NT2/D1 (cell line): ENCODE measurements at places on chromosomes 1 and 21.

GRCh38 chr1:6673816-6674398 lies 27.7 kb downstream of the DNAJC11 start:
- no peak for DNase-seq

DNA sequence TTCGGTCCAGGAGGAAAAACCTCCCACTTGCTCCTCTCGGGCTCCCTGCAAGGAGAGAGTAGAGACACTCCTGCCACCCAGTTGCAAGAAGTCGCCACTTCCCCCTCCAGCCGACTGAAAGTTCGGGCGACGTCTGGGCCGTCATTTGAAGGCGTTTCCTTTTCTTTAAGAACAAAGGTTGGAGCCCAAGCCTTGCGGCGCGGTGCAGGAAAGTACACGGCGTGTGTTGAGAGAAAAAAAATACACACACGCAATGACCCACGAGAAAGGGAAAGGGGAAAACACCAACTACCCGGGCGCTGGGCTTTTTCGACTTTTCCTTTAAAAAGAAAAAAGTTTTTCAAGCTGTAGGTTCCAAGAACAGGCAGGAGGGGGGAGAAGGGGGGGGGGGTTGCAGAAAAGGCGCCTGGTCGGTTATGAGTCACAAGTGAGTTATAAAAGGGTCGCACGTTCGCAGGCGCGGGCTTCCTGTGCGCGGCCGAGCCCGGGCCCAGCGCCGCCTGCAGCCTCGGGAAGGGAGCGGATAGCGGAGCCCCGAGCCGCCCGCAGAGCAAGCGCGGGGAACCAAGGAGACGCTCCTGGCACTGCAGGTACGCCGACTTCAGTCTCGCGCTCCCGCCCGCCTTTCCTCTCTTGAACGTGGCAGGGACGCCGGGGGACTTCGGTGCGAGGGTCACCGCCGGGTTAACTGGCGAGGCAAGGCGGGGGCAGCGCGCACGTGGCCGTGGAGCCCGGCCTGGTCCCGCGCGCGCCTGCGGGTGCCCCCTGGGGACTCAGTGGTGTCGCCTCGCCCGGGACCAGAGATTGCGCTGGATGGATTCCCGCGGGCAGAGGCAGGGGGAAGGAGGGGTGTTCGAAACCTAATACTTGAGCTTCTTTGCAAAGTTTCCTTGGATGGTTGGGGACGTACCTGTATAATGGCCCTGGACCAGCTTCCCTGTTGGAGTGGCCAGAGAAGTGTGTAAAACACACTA lies 45.3 kb downstream of the MRPL39 start:
- no peak for DNase-seq

DNA sequence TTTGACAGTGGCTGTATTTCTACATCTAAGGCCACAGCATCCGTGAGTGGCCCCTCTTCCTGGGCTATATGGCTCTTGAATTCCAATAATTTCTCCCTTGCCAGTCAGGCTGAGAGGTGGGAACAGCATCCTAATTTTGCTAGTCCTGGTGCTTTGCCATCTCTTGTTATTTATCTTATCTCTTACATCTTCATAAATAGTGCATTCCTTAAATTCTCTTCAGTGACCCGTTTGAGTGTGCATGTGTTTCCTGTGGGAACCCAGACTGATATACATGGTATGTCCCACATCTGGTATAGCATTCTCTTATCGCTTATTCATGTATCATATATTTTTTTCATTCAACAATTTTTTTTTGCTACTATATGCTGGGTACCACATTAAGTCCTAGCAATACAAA lies 9.9 kb downstream of the S100A11 start:
- DNase-seq, result no peak

GRCh38 chr1:160486453-160486852 lies 36.6 kb downstream of the SLAMF6 start:
- peak; percentile 85 for DNase-seq

- DNase-seq, result no peak
Observed at GRCh38 chr1:162252214-162252613, 124.4 kb downstream of the SPATA46 start.

DNA sequence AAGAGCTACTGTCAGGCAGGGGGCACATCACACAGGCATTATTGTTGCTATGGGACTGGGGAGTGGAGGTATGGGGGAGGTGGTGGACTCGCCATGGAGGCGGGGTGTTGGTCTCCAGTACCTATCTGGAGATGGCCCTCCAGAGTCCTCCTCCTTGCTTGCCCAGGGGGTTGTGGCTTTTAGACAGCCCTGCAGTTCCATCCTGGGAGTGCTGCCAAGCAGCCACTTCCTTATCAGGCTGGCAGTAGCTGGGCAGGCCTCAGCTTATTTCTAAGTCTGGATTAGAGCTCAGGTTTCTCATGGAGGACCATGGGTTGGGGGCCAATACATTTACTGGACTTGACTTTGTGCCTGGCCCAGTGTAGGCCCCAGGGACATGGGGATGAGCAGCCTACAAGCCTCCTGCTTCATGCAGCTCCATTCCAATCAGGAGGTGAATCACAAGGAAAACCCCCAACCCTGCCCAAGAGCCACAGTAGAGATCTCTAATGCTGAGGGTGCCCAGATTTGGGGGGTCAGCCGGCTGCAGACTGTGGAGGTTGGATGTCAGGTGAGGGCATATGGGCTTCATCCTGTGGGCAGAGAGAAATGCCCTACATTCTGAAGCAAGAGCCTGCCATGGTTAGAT lies 210.7 kb upstream of the EDN2 start:
- no peak for DNase-seq

DNA sequence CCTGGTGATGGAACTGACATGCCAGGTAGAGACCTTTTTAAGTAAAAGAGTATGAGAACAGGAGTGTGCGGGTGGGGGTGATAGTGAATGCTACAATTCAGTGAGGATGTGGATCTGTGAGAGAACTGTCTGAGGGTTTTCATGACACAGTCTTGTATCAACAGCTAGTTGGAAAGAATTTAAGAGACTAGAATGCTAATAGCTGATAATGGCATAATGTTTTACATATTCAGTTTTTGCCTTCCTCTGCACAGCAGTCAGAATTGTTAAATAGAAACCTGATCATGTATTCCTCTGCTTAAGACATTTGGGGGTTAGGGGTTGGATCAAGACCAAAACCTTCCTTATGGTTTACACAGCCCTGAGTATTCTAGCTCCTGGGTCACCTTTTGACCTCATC lies 152.8 kb upstream of the ZRANB2 start:
- DNase-seq, result no peak

DNA sequence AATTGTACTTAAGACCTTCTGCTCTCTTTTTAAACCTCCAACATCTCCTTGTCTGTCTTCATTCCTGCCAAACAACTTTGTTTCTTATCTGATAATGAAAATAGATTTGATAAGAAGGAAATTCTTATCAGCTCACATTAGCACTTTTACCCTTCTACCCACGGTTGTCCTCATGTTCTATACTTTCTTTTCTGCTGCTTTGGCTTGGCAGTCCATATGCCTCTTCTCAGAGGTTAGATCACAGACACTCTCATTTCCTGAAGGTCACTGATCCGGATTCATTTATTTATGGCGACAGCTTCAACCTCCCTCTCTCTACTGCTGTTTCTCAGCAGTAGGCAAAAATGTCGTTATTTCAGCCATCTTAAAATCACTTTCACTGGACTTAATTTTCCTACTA lies 2015.8 kb downstream of the NCAM2 start:
- DNase-seq, result no peak

- DNase-seq, result no peak
Observed at GRCh38 chr1:198529414-198529813, 11.1 kb downstream of the ATP6V1G3 start.

DNA sequence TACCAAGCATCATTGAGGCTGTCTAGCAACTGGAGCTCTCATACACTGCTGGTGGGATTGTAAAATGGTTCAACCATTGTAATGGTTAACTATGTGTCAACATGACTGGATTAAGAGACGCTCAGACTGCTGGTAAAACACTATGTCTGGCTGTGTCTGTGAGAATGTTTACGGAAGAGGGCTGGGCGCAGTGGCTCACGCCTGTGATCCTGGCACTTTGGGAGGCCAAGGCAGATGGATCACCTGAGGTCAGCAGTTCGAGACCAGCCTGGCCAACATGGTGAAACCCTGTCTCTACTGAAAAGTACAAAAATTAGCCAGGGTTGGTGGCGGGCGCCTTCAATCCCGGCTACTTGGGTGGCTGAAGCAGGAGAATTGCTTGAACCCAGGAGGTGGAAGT lies 4.8 kb upstream of the FCRLA start:
- DNase-seq, result no peak

DNA sequence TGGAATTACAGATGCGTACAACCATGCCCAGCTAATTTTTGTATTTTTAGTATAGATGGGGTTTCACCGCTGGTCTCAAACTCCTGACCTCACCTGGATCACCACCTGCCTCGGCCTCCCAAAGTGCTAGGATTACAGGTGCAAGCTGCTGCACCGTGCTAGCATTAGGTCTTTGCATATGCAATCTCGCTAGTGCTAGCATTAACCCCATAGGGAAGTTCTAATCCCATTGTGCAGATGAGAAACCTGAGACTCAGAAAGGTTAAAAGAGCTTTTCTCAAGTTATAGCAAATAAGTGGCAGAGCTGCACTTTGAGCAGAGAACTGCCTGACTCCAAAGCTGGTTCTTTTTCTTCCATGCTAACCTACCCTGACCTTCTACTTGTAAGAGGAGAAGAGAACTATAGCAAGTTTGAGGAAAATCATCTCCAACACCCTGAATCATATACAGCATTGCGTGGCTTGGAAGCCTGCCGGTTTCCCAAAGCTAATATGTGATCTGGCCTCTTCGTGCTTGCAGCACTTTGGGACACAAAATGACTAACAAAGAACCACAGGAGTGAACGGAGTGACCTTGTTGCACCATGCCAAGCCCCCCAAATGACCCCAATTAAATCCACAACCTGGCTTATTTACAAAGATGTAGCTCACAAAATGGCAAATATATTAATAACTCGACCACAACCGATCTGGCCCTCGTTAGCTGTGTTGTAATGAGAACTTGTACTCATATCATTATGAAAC lies 185.1 kb downstream of the TM2D1 start:
- no peak for DNase-seq

DNA sequence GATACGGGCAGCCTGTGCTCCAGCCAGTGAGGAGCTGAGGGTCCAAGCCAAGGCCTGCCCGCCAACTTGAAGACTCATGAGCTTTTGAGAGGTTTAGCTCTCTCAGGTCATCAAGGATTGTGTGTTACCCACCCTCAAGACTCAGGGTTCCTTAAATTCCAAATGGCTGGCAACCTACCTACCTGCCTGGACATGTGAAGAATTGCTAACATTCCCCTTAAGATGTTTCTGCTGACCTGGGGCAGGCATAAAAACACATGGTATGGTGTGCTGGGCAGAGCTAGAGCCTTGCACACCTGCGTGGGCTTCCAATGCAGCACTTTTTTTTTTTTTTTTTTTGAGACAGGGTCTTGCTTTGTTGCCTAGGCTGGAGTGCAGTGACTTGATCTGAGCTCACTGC lies 17.2 kb downstream of the PARP1 start:
- no peak for DNase-seq

DNA sequence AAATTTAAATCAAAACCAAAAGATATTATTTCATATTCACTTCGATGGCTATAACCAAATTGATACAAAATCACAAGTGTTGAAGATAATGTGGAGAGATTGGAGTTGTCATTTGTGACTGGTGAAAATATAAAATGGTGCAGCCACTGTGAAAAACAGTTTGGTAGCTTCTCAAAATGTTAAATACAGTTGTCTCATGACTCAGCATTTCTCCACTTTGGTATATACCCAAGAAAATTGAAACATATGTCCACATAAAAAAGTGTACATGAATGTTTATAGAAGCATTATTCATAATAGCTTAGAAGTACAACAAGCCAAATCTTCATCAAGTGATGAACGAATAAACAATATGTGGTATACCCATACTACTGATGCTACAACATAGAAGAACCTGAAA lies 318.5 kb downstream of the BRINP3 start:
- DNase-seq, result no peak

- DNase-seq, result no peak
Observed at GRCh38 chr1:214272964-214273533, 7.9 kb upstream of the SMYD2 start.

DNA sequence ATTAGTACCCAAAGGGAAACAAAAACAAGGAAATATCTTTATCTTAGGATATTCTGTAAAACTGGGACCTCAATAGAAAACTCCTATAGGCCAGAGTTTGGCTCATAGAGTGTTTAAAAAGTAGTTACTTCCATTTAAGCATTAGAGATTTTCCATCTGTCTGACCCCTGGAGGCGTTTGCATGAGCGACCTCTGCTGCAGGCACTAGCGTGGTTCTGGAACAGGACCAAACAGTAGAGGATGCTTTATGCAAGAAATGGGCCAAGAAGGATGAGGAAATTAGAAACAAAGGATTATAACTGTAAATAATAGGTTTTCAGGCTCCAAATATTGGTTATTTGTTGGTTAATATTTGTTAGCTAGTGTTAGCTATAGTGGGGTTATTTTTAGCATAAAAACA lies 5.7 kb downstream of the ZBTB40 start:
- DNase-seq, result no peak

- no peak for DNase-seq
Observed at GRCh38 chr1:35122311-35122710, 43.1 kb downstream of the ZMYM1 start.

GRCh38 chr21:38949070-38949380 lies 143.3 kb downstream of the ETS2 start:
- DNase-seq, result no peak

DNA sequence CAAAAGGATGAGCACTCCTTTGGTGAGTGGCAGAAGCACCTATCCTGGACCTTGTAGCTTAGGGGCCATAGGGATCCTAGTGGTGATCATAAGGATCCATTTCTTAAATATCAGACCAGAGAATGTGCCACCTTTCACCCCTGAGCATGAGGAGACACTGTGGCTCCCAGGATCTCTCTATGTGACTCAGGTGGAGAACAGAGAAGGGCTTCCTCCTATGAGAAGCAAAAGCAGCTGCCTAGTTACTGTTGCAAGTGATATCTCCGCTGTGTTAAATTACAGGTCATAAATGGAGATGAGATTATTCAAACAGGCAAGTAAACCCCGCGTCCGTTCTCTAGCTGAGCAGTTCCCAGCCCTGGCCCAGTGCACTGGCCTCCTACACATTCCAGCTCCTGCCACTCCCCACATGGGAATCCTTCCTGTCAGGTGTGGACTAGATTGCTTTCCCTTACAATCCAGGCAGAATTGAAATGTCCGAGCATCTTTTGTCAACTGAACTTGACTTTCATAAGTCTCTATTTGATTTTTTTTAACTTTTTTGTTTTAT lies 26.3 kb downstream of the CLEC20A start:
- DNase-seq, result no peak

GRCh38 chr1:154619181-154619948 lies 11.4 kb upstream of the ADAR start:
- no peak for DNase-seq

- DNase-seq, result no peak
Observed at GRCh38 chr1:164577291-164577690, 18.3 kb downstream of the PBX1 start.

DNA sequence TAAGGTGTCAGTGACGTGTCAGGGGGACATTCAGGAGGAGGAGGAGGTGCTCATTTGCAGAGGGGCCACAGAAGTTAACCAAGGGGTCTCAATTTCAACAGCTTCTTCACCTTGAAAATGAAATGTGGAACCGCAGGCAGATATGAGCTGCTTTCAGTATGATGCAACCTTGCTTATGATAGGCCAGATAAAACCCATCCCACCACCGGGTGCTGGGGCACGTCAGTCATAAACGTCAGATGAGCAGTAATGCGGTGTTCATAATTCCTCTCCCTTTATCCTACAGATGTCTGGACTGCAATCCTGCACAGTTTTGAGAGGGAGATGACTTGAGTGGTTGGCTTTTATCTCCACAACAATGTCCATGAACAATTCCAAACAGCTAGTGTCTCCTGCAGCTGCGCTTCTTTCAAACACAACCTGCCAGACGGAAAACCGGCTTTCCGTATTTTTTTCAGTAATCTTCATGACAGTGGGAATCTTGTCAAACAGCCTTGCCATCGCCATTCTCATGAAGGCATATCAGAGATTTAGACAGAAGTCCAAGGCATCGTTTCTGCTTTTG lies 1.7 kb downstream of the PTGFR start:
- DNase-seq, result no peak
